ENCODE measurements at places on chromosomes 7 and 10. TPM values are rescaled to one million over a fixed set of nuclear protein-coding genes. Genes with fewer than 3 reads are reported as not detected.

TEX47 gene
- not detected for total RNA-seq

AQP1 gene
- 0.67 TPM for total RNA-seq

SEMA3E gene
- total RNA-seq: 1.8 TPM

CYP3A4 gene
- total RNA-seq: not detected

COL26A1 gene
- total RNA-seq: 0.51 TPM

OGDH gene
- total RNA-seq: 30.5 TPM

TMEM229A gene
- not detected for total RNA-seq

PDZD7 gene
- total RNA-seq: 0.88 TPM

VAX1 gene
- 0.97 TPM for total RNA-seq

SPDYE3 gene
- total RNA-seq: not detected

PON2 gene
- 330 TPM for total RNA-seq

VSIR gene
- total RNA-seq: 26.3 TPM

GOT1 gene
- total RNA-seq: 34.1 TPM

ITPRID1 gene
- not detected for total RNA-seq

PIP gene
- total RNA-seq: 0.36 TPM

INPP5A gene
- 11.1 TPM for total RNA-seq

HILPDA gene
- total RNA-seq: 24.4 TPM

NKX1-2 gene
- total RNA-seq: not detected

ZNF365 gene
- total RNA-seq: 0.98 TPM

ATG9B gene
- total RNA-seq: 0.39 TPM

OR2A5 gene
- total RNA-seq: not detected

ADK gene
- total RNA-seq: 32.7 TPM

CALHM1 gene
- total RNA-seq: not detected

OR9A4 gene
- not detected for total RNA-seq

INTS15 gene
- total RNA-seq: 24.2 TPM

HGF gene
- not detected for total RNA-seq

DBNL gene
- 68.5 TPM for total RNA-seq

TRIM50 gene
- total RNA-seq: not detected

TMEM106B gene
- total RNA-seq: 32.9 TPM

GIGYF1 gene
- total RNA-seq: 11.8 TPM

NXPH1 gene
- not detected for total RNA-seq

ABCC2 gene
- 142 TPM for total RNA-seq

SPDYE2B gene
- not detected for total RNA-seq

SPAM1 gene
- not detected for total RNA-seq

SLC16A9 gene
- 0.13 TPM for total RNA-seq

MDFIC gene
- total RNA-seq: 23.8 TPM

MYL7 gene
- not detected for total RNA-seq

ATXN7L1 gene
- total RNA-seq: 5.9 TPM

SEC31B gene
- total RNA-seq: 2.7 TPM

EGR2 gene
- total RNA-seq: 0.33 TPM

All from A549 treated with Mapracorat at 1 μM for 4 hours (cell line).